ENCODE measurements at places on chromosomes 5 and 9.

DNA sequence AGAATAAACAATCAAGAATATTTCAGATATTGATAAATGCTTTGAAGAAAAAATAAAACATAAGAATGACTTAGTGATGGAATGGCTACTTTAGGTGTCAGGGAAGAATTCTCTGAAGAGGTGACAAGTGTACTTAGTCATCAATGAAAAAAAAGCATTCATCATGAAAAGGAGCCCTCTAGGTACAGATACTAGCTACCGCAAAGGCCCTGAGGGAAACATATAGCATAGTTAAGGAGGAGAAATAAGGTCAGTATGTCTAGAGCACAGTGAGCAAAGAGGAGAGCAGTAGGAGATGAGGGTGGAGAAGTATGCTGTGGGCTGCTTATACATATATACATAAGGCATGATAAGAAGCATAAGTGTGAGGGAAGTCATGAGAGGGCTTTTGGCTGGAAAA, 41.8 kb downstream of the CSF2 start:
- DNase-seq, result no peak

- DNase-seq, result no peak
Observed at GRCh38 chr5:132434416-132435286, 55.9 kb downstream of the IRF1 start.

DNA sequence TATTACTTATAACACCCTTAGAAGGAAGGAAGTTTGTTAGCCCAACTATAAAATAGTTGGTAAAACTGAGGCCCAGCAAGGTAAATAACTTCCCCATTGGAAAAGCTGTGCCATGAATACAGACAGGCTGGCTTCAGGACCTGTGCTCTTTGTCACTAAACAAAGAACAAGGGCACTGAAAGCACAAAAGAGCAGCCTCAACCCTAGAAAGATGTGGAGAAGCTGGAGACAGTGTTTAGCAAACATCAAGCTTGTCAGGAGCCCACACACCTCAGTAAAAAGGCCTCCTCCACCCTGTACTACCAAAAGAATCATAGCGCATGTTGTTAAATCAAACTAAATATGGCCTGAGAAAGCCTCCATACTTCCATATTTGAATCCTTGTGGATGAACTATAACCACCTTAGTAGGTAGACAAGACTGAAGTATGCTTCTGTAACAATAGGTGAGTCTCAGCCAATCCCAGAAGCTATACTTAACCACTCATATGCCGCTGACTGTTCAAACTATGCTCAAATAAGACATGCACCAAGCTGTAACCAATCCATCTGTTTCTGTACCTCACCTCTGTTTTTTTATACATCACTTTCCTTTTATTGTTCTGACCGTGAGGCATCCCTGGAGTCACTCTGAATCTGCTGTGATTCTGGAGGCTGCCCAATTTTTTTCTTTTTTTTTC, 18.4 kb upstream of the SCGB3A2 start:
- no peak for DNase-seq

GRCh38 chr9:1337169-1337568, 287.0 kb downstream of the DMRT2 start:
- DNase-seq, result no peak

DNA sequence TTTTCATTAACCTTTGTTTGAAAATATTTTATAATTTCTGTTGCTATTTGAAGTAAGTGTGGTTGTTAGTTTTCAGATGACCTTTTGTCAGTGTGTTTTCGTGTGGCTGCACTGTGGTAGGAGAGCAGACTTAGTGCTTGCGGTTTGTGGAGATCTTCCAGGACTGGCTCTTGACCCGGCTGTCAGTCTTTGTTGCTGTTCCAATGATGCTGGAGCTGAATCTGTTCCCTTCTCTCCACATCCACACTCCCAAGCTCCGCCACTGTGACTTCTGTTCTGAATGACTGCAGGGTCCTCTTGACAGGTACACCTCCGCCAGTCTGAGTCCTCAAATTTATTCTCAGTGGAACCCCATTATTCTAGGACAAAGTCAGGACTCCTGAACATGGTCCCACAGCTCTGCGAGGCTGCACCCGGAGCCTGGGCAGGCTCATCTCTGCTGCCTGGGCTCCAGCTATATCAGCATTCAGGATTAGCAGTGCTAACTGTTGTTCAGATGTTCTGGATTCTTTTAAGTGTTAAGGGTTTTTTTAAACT, 126.0 kb downstream of the WNK2 start:
- no peak for DNase-seq

DNA sequence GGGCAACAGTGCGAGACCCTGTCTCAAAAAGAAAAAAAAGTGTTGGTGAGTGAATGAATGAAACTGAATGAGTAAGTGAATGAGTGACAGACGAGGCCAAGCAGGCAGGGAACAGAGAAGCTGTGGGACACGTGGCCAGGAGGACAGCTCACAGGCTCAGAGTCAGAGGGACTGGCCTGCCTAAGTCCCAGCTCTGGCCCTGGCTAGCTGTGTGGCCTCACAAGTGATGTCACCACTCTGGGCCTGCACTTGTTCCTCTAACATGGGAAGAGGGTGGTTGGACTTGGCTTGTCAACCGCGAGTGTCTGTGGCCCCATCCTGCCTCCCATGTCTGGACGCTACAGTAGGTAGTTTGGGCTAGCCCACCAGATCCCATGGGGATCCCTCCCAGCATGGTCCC, 4.7 kb upstream of the PLPP7 start:
- no peak for DNase-seq

- no peak for DNase-seq
Observed at GRCh38 chr5:177507165-177507564, 2.5 kb downstream of the DOK3 start.

GRCh38 chr5:148268566-148268965, at the start of gene SPINK13:
Gene SPINK13 (plus strand): TSS chr5:148268794. CDS start chr5:148270073, 1,279 bp downstream.
- DNase-seq, result no peak

DNA sequence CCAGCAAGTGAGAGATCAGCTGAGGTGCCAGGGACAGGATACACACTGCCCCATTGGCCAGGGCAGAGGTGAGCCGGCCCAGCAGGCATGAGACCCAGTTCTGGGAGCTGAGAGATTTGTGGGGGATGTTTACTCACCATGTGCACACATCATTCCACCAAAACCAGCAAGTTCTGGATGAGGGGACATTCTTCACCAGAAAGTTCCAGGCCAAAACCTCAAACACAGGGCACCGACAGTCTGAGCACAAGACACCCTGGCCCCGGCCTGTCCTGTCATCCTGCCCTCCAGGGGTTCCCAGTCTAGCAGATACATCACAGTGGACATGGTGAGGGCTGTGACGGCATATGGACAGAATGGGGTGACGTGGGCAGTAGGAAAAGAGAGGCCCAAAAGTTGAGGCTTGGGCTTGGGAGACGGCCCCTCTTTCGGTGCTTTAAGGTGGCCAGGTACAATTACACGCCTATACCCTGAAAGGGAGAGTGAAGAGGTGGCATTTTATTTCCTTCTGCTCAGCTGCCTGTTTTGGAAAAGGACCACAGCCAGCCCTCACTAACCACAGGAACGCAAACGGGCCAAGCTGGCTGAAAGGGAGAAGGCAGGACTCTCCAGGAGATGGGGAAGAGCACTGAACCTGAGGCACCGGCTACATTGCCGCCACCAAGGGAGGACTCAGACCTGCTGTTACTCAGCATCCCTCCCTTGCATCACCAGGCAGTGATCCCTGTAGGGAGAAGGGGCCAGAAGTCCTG, 64.0 kb downstream of the SHB start:
- DNase-seq, result no peak

- no peak for DNase-seq
Observed at GRCh38 chr5:16992444-16992843, 56.4 kb upstream of the MYO10 start.

DNA sequence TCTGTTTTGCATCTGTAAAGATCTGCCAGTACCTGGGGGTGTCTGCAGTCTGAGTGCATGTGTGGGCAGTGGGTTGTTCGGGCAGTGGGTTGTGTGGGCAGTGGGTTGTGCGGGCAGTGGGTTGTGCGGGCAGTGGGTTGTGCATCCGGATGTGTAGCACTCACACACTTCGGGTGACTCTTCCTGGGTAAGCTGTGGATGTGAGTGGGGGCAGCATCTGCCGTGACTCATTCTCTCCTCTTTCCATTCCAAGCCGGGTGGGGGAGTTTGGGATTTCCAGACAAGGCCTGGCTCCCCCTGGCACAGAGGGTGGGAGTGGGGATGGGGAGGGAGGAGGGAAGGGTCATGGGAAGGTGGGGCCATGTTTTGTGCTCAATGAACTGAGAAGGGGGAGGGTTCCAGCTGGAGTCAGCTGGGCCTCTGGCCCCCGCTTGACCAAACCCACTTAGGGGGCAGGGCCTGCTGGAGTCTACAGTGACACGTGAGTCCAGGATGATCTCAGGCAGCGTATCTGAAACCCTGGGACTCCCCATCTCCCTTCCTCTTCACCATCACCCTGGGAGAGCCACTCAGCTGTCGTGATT, 8.3 kb downstream of the CRB2 start:
- no peak for DNase-seq

DNA sequence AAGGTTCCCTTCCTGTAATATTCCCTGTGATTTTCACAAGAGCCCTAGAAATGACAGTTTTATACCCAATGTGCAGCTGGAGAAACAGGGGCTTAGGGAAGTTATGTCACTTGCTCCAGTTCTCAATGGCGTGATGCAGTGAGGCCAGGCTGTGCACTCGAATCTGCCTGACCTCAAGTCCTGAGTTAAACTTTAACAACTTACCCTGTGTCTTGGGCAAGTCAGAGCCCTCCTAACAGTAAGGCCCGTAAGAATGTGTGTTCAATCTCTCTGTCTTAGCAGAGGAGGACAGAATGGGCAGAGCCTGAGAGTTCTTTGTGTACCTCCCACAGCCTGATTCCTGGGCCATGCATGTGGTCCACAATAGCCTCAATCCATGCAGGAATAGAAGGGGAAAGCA, 181.1 kb downstream of the TRIM32 start:
- no peak for DNase-seq

All from cortex of kidney (tissue), 1 donor.